ENCODE measurements at places on chromosomes 1 and 21.

DNA sequence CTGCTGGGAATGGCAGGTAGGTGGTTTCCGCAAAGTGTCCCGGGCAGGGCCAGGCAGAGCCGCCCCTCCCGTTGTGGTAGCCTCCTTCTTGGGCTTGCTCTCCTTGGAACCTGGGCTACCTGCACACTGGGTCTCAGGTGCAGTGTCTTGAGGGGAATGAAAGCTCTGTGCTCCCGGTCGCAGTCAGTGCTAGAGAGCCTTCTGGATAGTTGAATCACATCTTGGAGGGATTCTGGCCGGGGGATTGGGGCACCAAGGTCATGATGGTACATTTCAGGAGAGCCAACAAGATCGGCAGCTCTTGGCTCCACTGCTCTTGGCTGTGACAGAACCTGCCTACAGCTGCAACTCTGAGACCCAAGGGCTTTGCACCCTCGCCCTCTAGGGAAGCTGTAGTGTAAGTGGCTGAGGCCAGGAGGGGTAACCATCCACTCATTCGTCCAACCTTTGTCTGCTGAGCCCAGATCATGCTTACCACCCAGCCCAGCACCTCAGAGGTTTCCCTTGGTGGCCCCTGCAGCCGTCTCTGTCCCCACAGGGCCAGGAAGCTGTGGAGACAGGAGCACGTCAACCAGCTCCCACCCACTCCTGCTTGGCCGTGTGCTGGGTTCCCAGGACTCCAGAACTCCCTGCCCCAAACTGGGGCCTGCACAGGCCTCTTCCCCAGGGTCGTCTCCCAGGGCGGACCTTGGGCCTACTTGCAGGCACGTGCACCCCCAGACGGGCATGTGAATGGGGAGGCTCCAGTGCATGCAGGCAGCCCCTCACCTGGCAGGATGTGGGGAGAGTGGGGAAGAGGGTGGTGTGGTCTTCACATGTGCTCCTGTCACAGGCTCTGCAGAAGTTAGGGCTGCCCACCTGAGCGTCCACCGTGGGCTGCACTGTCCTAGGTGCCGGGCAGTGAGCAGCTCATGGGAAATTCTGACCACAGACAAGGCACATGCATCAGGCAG, 40.0 kb downstream of the NTPCR start:
- no peak for DNase-seq

- no peak for DNase-seq
Measured at GRCh38 chr21:37580666-37581065, 214.1 kb downstream of the DYRK1A start.

- no peak for DNase-seq
Measured at GRCh38 chr1:172482044-172482443, 38.2 kb upstream of the PIGC start.

DNA sequence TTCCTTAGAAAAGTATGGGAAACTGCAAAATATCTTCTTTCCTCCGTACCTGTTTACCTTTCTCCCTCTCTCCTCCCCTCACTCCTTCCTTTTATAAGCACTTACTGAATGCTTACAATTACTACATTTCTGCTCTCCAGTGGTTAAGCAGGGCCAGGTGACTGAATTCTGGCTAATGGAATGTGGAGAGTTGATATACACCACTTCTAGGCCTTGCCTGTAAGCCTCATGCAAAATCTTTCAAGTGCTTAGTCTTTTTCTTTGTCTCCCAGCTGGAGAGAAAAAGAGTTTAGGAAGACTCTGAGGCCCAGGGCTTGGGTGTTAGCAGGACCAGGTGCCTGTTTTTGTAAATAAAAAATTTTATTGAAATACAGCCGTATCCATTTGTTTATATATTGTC, 77.7 kb upstream of the CACNA1E start:
- no peak for DNase-seq

DNA sequence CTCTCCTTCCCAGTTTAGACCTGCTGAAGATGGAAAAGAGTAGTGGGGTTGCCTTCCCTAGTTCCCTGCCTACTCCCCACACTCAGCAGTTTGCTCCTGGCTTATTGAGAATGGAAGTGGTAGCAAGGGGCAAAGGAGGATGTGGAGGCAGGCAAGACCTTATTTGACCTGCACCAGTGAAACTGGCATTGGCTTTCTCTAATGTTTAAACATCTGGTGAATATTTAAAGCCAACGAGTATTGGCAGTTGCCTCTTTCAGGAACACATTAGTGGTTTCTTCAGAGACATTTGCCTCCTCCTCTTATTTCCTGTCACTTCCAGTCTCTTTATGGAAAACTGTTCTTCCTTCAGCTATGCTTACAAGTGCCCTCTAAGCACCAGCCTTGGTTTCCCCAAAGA, 62.4 kb upstream of the VAV3 start:
- no peak for DNase-seq

GRCh38 chr21:33661146-33661545, 18.8 kb downstream of the ITSN1 start:
- DNase-seq = no peak

- DNase-seq = no peak
Measured at GRCh38 chr1:221405146-221405545, 336.7 kb downstream of the DUSP10 start.

DNA sequence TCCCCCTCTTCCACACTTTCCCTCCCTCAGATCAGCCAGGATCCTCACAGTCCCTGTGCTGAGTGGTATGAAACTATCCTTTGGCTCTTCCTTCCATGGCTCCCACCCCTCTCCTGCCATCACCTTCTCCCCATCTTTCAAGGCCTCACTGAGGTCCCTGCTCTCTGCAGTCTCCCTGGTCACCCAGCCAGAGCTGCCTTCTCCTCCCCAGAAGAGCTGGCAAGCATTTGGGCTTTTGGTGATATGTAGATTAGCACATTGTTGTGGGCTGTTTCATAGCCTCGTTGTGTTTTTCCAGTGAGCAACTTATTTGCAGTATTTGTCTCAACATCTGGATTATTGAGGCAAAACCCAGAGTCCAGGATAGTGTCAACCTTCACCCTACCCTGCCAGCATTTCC, 2.2 kb downstream of the CSF1 start:
- DNase-seq = no peak

DNA sequence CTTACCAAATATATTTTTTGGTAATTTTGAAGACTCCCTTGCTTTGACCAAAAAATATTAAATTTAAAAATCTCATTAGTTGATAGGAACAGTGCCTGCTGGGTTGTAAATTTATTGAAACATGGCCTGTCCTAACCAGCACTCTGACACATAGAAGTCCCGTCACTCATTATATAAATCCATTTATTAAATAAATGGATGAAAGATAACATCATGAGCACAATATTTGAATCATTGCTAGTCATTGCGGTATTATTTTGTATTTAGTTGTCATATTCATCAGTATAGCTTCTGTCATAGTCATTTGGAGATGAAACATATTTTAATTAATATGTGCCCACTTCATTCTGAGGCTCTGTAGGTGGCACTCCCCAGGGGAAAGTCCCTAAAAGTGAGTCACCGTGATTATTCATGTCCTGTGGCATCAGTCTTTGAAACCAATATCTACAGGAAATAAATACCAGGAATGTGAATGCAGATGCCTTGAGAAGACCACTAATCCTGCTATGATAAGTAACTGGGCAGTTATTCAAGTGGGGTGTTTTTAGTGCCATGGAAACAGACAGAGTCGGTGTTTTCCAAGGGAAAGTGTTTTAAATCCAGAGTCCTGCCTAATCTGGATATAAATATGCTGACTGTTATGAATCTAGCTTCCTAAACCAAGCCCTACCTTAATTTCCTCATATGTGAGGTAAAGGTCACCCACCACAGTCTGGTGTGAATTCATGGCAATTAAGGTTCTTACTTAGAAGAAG, 302.0 kb downstream of the DUSP10 start:
- DNase-seq = no peak

GRCh38 chr1:114691061-114691460, 4.3 kb downstream of the AMPD1 start:
- no peak for DNase-seq

GRCh38 chr1:9186082-9186859, 48.3 kb upstream of the H6PD start:
- DNase-seq = no peak

- no peak for DNase-seq
Measured at GRCh38 chr1:109433322-109433721, 7.1 kb upstream of the PSMA5 start.

GRCh38 chr21:26834181-26834905, 10.9 kb downstream of the ADAMTS1 start:
- DNase-seq = no peak

GRCh38 chr21:32538147-32538792, 47.1 kb downstream of the TCP10L start:
- DNase-seq = no peak

- no peak for DNase-seq
Measured at GRCh38 chr1:247467129-247467528, 9.2 kb upstream of the OR2B11 start.

GRCh38 chr1:203185061-203185461, 1.4 kb downstream of the CHI3L1 start:
- no peak for DNase-seq

DNA sequence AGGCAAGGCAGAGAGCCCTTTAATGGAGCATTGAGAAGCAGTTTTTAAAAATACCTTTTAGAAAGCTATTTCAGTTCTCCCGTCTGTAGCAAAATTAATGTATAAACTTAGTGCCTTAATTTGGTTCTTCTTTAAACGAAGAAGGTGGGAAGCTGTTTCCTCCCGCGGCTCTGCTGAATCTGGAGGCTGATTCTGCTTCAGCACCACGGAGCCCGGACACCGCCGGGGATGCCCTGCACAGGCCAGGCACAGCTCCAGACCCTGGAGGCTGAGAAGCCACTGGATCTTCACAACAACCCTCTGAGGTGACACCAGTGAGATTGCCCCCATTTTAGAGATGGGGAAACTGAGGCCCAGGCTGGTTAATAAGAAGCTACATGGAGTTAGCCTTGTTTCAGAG, 175.8 kb upstream of the VAMP3 start:
- DNase-seq = no peak

- DNase-seq = no peak
Measured at GRCh38 chr1:174971902-174972301, 27.8 kb upstream of the CACYBP start.

- no peak for DNase-seq
Measured at GRCh38 chr1:93490357-93490756, 42.4 kb downstream of the FNBP1L start.

DNA sequence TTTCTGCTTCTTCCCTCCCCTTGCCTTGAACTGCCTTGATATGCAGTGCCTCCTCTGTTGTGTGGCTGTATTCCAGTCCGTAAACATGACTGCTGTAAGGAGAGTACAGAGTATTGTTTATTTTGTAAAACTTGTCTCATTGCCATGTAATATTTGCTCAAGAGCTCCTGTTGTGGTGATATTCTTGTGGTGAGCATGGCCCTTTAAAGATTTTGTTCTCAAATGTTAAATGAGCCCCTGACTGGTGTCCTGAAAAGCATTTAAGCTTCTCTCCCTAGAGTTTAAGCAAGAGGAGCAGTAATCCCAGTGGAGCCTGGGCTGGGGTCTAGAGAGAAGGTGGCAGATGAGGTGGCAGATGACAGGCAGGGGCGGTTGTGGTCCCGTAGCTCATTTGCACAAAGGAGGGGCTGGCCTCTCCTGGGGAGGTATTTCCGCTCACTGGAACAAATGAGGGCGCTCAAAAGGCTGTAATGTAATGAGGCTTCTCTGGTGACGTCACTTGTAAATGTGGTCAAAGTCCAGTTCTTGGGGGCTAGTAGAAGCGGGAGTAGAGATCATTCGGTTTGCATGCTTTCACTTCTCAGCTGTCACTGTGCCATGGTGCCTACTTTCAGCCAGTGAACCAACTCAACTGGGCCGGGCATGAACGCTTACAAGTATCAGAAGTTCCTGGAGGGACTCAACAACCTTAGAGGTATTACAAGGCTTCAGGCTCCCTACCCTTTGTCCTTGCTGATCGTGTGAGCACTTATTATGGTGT, 46.0 kb upstream of the MACF1 start:
- DNase-seq = peak; percentile 32

- no peak for DNase-seq
Measured at GRCh38 chr1:244065960-244066388, 14.9 kb downstream of the ZBTB18 start.

DNA sequence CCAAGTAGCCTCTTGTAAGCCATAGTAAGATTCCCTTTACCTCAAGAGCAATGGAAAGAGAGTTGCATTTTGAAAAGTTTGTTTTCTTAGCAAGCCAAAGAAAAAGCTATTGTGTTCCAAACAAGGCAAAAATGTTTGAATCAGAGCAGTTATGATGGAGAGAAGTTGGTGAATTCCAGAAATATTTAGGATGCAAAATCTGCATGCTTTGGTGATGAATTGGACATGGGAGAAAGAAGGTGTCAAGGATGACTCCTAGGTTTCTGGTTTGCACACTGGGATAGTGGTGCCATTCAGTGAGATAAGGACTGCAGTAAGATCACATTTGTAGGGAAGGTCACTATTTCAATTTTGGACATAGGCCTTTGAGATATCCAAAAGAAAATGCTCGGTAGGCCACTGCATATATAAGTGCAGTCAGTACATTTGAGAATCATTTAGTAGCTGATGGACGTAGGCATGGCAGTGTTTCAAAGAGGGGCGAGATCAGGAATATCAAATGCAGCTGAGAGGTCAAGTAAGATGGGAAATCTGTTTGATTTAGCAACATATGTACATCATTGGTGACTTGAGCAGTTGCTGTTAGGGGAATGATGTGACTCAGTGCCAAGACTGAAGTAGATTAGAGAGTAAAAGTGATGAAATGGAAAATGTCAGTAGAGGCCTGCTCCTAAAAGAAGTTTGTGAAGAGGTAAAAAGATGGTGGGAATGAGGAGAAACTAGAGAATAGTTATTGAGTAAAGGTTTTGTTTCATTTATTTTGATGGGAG, 33.9 kb upstream of the GPR25 start:
- DNase-seq = no peak
